ENCODE measurements at places on chromosomes 6 and 20. TPM values are rescaled to one million over a fixed set of nuclear protein-coding genes. Genes with fewer than 3 reads are reported as not detected.

DNA sequence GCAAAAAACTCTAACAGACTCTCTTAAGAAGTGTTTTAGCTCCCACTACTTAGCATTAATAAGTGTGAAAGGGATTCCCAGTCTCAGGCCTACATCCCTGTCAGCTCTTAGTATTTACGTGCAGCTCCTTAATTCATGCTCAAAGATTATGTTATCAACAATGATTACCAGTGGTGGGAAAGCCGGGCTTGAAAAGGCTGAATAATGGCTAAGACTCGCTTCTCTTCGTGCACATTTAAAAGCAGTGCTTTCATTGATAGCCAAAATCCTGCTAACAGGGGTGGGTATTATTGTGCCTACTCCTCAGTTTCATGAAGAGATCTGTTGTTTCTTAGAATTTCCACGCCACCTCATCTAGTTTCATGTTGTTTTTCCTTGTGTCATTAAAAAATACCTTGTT, 518.8 kb downstream of the GRIK2 start:
- DNase-seq, result no peak

DNA sequence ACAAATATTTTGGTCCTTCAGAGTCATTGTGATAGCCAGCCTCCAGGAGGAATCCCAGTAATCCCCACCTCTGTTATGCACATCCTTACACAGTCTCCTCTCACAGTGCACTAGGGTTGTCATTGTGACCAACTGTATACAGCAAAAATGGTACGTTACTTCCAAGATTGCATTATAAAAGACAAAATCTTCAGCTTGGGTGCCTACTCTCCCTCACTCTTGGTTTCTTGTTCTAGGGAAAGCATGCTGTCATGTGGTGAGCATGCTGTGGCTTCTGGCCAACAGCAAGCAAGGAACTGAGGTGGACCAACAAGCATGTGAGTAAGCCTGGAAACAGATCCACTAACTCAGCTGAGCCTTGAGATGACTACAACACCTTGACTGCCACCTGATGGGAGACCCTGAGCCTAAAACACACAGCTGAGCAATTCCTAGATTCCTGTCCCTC, 130.1 kb upstream of the DST start:
- peak; percentile 89 for DNase-seq

- no peak for DNase-seq
Measured at GRCh38 chr6:1657771-1658165, 48.1 kb downstream of the FOXC1 start.

DNA sequence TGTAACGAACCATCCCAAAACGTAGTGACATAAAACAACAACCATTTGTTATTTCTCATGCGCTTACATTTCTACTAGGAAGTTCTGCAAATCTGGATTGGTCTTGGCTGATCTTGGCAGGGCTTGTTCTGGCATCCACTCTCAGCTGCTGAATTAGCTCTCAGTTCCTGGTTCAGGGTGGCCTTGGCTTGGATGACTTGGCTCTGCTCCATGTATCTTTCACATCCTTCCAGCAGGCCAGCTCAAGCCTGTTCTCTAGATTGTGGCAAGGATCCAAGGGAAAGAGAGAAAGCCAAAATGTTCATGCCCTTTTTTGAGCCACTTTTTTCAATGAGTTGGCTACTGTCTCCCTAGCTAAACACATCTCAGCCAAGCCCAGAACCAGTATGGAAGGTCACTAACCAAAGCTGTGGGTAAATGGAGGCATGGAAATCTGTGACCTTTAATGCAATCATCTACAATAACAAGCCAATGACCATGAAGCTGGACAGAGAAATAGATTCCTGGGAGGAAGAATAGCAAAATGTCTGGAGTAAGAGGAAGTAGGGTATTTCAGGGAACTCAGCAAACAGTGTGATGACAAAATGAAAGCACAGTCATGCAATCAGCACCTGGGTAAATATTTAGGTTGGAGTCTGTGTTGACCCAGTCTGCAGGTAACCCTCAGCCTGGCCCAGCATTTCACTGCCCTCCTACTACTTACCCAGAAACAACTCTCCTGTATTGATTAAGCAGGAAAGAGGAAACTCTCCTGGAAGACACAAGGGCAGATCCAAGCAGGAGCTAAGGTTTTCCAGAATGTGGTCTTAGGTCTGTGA, 32.7 kb upstream of the SNAP25 start:
- no peak for DNase-seq

DNA sequence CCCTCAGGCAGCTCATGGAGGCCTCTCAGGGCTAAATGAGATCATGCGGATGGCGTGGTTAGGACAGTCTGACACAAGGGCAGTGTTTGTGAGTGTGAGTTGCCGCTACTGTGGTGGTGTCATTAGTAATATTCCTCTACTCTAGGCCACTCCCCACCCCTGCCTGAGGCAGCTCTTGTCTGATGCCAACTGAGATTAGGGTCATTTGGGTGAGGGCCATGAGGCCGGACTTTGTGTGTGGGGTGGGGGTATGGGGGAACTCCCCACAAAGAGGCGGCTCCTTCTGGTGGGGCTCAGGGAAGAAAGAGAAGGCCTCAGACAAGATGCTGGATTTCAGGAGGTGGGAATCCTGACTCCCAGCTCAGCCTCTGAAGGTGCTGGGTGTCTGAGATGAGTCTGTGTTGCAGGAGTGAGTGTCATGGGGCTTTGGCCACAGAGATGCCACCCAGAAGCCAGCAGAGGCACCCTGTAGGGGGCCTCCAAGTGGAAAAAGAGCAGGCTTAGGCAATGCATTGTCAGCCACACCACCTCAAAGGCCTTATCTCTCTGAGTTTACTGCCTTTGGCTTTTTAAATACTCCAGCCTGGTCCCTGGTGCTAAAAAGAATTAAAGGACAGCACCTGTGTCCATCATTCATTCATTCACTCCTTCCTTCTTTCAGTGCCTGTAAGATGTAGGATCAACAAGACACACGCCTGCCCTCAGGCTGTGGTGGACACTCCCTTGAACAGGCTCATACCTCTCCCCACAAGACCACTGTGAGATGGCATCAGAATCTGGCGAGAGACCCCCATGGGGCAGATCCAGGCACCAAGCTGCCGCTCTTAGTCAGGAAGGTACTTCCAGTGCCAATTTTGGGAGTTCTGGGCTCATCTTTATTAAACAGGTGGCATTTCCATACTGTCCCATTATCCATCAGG, 175.2 kb downstream of the MRPL14 start:
- DNase-seq, result peak; percentile 60

The PPIL6 gene
- total RNA-seq, result 3.8 TPM

GRCh38 chr6:3277251-3277650, 18.5 kb downstream of the PSMG4 start:
- DNase-seq, result no peak

The MICB gene
- total RNA-seq, result 24.9 TPM

The COL11A2 gene
- 5.5 TPM for total RNA-seq

All from Daoy (cell line).